Posterior vena cava (tissue), 2 donors: ENCODE measurements at places on chromosomes 16 and 17. TPM values are rescaled to one million over a fixed set of nuclear protein-coding genes. Genes with fewer than 3 reads are reported as not detected.

The IL17C gene
- not detected for total RNA-seq

The KRT16 gene
- not detected for total RNA-seq

The HOXB6 gene
- 3.9 TPM for total RNA-seq

The FOXF1 gene
- 2.5 TPM for total RNA-seq

The TP53TG3 gene
- not detected for total RNA-seq

The RGS11 gene
- 7.7 TPM for total RNA-seq

The ATP2A3 gene
- 27.7 TPM for total RNA-seq

The RSL1D1 gene
- 95.1 TPM for total RNA-seq

The RNF112 gene
- total RNA-seq: 12.6 TPM

The TBC1D3B gene
- 3.8 TPM for total RNA-seq
